ENCODE measurements at places on chromosomes 6 and 20. TPM values are rescaled to one million over a fixed set of nuclear protein-coding genes. Genes with fewer than 3 reads are reported as not detected.

The DOK5 gene
- total RNA-seq = not detected

The PHACTR3 gene
- total RNA-seq = 0.23 TPM

The ZNFX1 gene
- total RNA-seq = 22.4 TPM

The KCNK16 gene
- total RNA-seq = not detected

The SLC17A4 gene
- not detected for total RNA-seq

Measured in A549 treated with Mapracorat at 1 μM for 4 hours (cell line).